ENCODE measurements at places on chromosomes 3 and 15.

- no peak for DNase-seq
These were observed 5.3 kb downstream of the CASR start for GRCh38 chr3:122188737-122189136.

GRCh38 chr3:166110102-166110501 lies 272.9 kb upstream of the BCHE start:
- no peak for DNase-seq

DNA sequence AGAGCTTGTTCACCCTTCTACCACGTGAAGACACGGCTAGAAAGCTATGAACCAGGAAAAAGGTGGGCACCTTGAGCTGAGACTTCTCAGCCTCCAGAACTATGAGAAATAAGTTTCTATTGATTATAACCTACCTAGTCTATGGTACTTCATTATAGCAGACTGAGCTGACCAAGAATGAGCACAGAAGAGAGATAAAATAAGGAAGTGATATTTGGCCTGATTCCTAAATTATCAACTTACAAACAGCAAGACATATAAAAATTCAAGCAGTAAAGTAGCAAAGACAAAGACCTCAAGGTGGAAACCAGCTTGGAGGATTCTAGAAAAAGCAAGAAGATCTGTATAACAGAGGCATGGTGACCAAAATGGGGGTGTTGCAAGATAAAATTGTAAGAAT lies 63.9 kb upstream of the OSTN start:
- DNase-seq, result no peak

GRCh38 chr3:4751502-4752101 lies 227.6 kb upstream of the BHLHE40 start:
- DNase-seq, result peak; percentile 55

- DNase-seq, result no peak
These were observed 1122.3 kb downstream of the IGSF11 start for GRCh38 chr3:117912352-117912751.

DNA sequence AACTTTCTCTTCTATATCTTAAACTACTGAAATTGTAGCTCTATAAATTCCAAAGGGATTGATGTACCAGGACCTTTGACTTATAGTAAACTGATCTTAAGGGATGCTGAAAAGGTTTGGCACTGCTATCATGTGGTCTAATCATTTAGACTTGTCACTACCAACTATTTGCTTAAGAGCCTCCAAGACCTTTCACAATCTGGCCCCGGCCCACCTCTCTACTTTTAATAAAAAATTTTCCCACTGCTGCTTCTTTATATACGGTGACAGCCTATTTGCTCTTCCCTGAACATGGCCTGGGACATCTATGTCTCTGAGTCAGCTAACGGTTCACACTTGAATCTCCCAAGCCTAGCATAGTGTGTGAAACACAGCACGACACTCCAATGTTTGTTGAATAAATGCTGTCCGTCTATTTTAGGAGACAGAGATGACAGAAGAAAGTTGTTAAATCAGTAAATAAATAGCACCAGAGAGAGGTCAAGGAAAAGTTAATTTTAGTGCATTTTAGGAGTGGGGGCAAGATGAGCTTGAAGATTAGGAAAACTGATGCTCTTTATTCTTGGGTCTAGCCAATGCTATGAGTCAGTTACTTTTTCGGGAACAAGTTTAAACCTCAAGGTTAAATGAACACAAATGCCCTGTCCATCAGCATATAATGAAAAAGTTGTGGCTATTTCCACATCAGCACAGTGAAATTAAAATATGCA lies 212.9 kb downstream of the TIGIT start:
- no peak for DNase-seq

DNA sequence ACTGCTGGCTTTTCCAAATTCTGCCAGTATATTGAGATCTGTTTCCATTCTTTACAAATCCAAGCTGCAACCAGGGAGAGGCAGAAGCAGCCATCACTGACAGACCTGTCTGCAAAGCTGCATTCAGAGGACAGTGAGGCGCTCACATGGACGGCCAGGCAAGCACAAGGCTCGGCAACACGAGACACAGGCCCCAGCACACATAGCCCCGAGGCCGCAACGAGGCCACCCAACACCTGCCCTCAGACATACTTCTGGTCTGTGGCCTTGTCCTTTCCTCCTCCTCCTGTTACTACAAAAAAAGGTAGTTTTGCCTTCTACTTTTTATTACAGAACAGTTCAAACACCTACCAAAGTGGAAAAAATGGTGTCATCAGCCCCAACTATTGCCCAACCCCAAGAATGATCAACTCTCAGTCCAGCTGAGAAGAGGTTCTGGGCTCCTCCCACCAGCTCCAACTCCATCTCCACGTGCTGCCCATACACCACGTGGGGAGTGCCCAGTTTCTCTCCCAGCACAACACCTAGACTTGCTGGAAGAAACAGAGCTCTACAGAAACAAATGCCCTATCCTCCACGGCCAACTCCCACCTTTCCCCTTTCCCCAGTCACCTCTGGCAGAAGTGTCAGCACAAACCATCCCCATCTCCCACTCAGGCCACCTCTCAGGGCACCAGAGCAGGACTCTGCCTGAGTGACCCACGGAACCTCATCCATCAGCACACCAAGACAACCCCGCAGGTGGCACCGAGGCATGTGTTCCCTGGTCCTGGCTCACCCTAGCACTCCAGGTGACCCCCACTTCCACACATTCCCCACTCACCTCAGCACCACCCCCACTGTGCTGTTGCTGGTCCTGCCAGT lies 7.4 kb downstream of the ZXDC start:
- DNase-seq, result no peak

DNA sequence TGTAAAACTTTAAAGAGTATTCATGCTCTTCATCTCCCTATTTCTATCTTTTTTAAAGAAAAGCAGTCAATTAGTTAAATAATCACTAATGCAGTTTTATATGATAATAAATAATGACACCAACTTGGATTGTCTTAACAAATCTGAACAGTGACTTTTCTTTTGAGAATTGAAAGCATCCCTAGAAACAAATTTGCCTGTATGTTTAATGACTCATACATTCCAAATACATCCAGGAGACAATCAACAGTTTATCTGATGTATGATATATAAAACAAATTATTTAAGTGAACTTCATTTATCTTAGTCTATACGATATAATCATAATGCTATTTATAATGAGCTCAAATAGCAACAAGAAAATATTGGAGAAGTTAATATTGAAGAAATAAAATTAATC lies 78.0 kb downstream of the ALCAM start:
- no peak for DNase-seq

DNA sequence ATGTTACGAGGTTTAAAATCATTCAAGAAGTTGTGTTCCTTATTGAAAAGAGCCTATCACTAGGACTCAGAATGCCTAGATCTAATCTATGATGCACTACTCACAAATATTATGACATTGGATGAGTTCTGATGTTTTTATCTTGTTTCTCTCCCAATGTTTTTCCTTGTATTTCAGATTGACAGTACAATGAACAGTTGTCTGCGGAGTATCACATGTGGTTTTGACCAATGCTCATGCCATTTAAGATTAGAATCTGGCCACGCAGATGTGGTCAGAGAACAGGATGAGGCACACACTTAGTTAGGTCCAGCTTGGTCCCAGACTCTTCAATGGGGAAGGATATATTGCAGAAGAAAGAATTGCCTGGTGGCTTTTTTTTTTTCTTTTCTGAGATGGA lies 25.6 kb upstream of the CCDC50 start:
- no peak for DNase-seq
